Transverse colon (tissue), 4 donors: ENCODE measurements at places on chromosomes 1 and 21. TPM values are rescaled to one million over a fixed set of nuclear protein-coding genes. Genes with fewer than 3 reads are reported as not detected.

DNA sequence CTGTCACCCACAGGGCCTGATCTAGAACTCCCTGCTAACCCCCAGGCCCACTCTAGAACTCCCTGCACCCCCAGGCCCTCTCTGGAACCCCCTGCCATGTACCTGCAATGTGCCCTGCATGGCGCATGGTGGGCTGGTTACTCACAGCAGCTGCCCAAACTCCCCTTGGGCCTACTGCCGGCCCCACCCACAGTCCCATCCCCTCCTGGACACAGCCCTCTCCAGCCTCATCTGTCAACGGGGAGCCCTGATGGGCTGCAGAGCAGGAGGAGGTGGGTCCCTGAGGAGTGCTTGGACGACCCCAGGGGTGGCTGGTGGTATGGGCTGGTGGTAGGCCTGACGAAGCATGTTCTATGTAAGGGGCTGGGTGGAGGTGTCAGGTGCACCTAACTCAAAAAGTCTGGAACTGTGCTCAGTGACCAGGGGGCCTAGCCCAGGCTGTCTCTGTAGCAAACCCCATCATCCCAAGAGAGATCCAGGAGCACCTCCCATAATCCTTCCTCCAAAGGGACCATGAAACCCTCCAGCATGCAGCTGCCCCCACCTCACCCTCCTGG lies 19.0 kb upstream of the PRSS38 start:
- H3K36me3 ChIP-seq, result no peaks in the 10 kb centered on the region
- no peak overlapping the region for H3K27ac ChIP-seq
- DNase-seq, result no peak
- H3K27me3 ChIP-seq, result peaks cover 4% of the 10 kb centered on the region

TCHH gene
- not detected for total RNA-seq

DNA sequence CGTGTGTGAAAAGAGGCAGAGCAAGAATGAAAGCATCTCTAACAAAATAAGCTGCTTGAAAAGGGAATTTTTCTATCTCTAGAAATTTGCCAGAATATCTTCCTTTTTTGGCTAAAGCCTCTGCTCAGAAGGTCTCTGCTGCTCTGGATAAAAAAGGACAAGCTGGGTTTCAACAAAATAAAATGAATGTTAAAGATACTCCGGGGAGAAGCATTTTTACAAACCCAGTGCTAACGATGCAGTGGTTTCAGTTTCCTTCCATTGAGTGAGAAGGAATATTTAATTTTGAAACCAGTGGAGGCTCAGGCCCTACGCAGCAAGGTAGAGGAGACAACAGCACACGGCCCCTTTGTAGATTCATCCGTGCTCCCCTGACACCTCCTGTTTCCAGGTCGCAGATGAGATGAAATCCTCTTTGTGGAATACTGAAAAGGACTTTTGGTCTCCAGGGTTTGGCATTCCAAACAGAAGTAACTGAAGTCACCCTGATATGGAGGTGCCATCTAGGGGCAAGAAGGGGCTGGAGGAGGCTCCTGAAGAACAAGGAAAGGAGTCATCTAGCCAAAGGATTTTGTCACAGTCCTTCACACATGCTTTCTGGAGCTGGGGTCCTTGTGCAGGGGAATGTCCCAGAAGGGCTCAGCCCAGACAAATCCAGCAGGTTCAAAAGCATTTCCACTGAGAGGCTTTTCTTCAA lies 65.7 kb upstream of the SYT6 start:
- no peak for DNase-seq
- H3K27ac ChIP-seq, result no peak overlapping the region
- no peak overlapping the region for H3K4me3 ChIP-seq
- no peaks in the 10 kb centered on the region for H3K27me3 ChIP-seq
- no peaks in the 10 kb centered on the region for H3K4me1 ChIP-seq

DNA sequence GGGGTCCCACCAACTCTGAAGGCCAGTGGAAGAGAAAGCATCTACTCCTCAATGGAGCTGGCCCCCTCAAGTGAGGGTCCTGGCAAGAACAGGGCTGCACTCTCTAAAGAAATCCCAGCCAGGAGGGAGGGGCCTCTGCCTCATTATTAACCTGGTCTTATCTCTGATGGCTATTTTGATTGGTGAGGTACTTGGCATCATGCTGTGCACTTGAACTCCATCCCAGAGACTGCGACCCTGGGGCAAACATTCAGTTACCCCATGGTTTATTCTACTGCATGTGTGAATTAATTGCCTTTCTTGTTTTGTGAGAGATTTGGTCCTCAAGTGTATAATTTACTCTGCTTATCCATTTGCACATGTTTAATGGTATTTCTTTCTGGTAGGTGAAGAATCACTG lies 55.0 kb upstream of the ETV3 start:
- H3K27me3 ChIP-seq, result peaks cover 9% of the 10 kb centered on the region
- H3K36me3 ChIP-seq, result no peaks in the 10 kb centered on the region
- no peak for DNase-seq
- no peak overlapping the region for H3K27ac ChIP-seq

CLDN17 gene
- 3.0 TPM for total RNA-seq

NAXE gene
- 25.1 TPM for total RNA-seq

GJB5 gene
- total RNA-seq, result not detected

- no peak overlapping the region for H3K4me3 ChIP-seq
- DNase-seq, result no peak
- no peaks in the 10 kb centered on the region for H3K36me3 ChIP-seq
- no peaks in the 10 kb centered on the region for H3K27me3 ChIP-seq
These were observed 11.0 kb upstream of the SHISAL2A start for GRCh38 chr1:52621950-52622349.

GRCh38 chr1:24541711-24542346 lies 14.1 kb upstream of the NCMAP start:
- peaks cover 5% of the 10 kb centered on the region for H3K4me1 ChIP-seq
- H3K36me3 ChIP-seq, result no peaks in the 10 kb centered on the region
- peak overlapping the region; percentile 79 for H3K27ac ChIP-seq
- DNase-seq, result peak; percentile 56

DNA sequence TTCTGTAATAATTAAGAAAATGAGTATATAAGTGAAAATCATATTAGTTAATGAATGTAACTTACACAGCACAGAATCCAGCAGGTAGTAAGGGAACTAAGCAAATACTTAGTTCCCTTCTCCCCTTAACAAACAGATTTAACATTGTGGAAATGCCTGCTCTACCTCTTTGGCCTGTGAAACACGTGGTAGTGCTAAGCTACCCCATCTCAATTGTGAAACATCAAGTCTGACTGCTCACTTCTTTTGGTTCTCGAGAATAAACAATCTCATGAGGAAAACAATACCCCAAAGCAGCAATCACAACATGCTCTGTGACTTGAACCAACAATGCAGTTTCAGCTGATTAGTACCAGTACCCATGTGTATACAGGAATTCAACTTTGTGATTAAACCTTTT lies 4.7 kb downstream of the MYSM1 start:
- H3K27me3 ChIP-seq, result no peaks in the 10 kb centered on the region
- H3K36me3 ChIP-seq, result peaks cover 48% of the 10 kb centered on the region
- peaks cover 12% of the 10 kb centered on the region for H3K4me1 ChIP-seq
- H3K27ac ChIP-seq, result no peak overlapping the region
- no peak for DNase-seq

DNA sequence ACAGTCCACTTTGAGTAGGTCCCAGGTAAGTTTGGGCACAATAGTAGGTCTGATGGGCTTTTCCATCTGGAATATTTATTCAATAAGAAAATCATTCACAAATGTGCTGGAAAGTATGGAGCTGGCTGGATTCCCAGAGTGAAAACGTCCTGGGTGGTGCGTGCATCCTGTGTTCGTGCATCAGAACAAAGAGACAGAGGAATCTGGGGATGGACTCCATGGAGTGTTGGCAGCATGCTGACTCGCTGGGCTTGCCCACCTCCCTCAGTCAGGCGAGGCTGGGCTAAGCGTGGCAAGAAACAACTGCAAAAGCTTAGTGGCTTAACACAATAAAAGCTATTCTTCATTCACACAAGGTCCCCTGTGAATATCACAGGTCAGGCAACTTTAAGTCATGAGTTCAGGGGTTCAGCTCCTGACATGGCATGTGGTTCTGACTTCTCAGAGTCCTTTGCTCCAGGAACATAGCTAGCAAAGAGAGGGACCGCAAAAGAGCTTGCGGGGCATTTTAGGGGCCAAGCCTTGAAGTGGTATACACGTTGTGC lies 151.6 kb upstream of the ZNF644 start:
- H3K27ac ChIP-seq, result no peak overlapping the region
- H3K36me3 ChIP-seq, result no peaks in the 10 kb centered on the region
- H3K4me3 ChIP-seq, result no peak overlapping the region
- H3K4me1 ChIP-seq, result no peaks in the 10 kb centered on the region

- H3K36me3 ChIP-seq, result no peaks in the 10 kb centered on the region
- DNase-seq, result peak; percentile 39
- peak overlapping the region; percentile 89 for H3K27ac ChIP-seq
- peak overlapping the region; percentile 50 for H3K4me3 ChIP-seq
- H3K27me3 ChIP-seq, result no peaks in the 10 kb centered on the region
These were observed 917 bp downstream of the KIAA0040 start for GRCh38 chr1:175191659-175192058.

GRCh38 chr1:235937123-235937522 lies 70.4 kb upstream of the LYST start:
- H3K27ac ChIP-seq, result no peak overlapping the region
- H3K36me3 ChIP-seq, result no peaks in the 10 kb centered on the region
- no peak overlapping the region for H3K4me3 ChIP-seq
- peaks cover 6% of the 10 kb centered on the region for H3K4me1 ChIP-seq
